T follicular helper cell (primary cell): ENCODE measurements at places on chromosomes 4 and X.

- DNase-seq, result no peak
Measured at GRCh38 chrX:110665223-110666002, 130.2 kb downstream of the CHRDL1 start.

DNA sequence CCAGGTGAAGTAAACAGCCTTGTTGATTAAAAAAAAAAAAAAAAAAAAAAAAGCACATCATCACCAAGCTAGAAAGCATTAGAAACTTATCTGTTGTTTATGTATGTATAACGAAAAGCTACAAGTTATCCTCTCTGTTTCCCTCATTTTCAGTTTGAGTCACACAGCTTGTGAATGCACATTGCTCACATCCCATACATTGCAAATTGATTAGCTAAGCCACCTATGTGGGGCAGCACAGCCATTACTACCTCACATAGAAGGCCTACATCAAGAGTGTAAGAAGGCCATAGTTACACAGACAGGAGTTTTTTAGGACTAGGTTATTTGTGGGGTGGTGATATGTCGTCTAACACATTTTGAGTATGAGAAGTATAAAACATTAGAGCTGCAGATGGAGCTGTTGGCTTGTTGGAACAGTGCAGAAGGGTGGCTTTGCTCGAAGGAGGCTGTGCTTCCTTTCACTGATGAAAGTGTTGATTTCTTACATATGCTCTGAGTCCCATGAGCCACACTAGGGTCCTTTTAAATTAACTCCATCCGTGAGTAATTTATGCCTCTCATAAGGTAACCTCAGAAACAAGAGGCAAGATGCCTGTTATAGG is 431.6 kb downstream of the GABRG1 start:
- no peak for DNase-seq

- DNase-seq, result no peak
Measured at GRCh38 chrX:40446921-40447320, 133.8 kb upstream of the ATP6AP2 start.

DNA sequence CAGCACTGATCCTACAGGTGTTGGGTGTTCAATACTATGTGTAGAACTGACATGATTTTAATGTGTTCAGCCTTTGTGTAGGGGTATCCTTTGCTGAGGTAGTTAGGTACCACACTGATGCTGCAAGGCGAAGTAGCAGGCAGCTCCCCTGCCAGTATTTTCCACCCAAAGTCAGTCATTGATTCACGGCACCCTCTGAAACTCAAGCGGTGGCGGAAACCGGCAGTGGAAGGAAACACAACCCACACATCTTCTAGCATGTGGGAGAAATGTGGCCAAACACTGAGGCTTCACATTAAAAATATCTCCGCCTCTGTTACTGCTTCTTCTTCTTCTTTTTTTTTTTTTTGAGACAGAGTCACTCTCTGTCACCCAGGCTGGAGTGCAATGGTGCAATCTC is 126.3 kb downstream of the AASDH start:
- no peak for DNase-seq

- no peak for DNase-seq
Measured at GRCh38 chr4:97404876-97405523, 738.3 kb downstream of the STPG2 start.

DNA sequence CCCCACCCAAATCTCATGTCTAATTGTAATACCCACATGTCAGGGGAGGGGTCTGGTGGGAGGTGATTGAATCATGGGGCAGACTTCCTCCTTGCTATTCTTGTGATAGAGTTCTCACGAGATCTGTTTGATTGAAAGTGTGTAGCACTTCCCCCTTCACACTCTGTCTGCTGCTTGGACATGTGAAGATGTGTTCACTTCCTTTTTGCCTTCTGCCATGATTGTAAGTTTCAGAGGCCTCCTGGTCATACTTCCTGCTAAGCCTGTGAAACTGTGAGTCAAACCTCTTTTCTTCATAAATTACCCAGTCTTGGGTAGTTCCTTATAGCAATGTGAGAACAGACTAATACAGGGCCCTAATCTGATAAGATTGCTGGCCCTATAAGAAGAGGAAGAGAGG is 1514.8 kb downstream of the RPA4 start:
- no peak for DNase-seq

- DNase-seq, result no peak
Measured at GRCh38 chr4:18439311-18439710, 417.8 kb upstream of the LCORL start.

DNA sequence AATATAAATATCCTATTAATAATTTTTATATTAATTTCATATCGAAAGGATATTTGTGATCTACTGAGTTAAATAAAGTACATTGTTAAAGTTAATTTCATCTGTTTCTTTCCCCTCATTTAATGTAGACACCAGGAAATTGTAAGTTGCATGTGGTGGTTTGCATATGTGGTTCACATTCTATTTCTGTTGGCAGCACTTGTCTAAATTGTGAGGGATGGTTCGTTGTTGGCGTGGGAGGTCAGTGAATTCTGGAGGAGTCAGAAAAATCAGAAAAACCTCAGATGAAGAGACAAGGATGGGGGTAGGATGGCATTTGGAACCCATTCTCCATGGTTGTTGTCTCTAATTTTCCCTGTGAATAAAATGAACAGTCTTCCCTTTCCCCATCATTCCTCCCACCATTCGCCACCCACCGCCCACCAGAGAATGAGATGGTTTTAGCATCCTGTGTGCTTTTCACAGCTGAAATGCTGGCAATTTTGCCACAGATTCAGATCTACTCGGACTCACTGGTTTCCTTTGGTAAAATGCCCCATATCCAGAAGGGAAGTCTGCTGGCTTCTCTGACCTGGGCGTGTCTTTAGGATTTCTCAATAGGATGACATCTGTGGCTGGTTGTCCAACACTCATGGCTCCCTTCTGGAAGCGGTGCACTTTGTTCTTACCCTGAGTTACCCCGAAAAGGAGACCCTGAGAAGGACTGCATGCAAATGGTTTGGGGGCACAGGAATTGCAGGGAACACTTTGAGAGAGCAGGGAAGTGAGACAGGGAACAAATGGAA is 52.3 kb downstream of the LGI2 start:
- no peak for DNase-seq

GRCh38 chr4:10115797-10116568 is 616 bp downstream of the WDR1 start:
- DNase-seq, result peak; percentile 71

GRCh38 chr4:172974586-172974985 is 194.0 kb upstream of the GALNT7 start:
- DNase-seq, result no peak

DNA sequence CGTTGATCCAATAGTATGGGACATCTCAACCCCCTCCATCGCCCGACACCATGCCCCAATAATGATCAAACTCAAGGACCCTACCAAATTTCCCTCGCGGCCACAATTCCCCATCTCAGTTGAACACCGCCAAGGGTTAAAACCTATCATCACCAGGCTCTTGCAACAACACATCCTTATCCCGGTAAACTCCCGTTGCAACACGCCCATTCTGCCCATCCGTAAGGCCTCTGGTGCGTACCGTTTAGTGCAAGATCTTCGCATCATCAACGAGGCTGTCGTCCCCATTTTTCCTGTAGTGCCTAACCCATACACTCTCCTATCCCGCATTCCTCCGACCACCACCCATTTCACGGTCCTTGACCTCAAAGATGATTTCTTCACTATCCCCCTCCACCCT is 960.5 kb downstream of the RPA4 start:
- no peak for DNase-seq

DNA sequence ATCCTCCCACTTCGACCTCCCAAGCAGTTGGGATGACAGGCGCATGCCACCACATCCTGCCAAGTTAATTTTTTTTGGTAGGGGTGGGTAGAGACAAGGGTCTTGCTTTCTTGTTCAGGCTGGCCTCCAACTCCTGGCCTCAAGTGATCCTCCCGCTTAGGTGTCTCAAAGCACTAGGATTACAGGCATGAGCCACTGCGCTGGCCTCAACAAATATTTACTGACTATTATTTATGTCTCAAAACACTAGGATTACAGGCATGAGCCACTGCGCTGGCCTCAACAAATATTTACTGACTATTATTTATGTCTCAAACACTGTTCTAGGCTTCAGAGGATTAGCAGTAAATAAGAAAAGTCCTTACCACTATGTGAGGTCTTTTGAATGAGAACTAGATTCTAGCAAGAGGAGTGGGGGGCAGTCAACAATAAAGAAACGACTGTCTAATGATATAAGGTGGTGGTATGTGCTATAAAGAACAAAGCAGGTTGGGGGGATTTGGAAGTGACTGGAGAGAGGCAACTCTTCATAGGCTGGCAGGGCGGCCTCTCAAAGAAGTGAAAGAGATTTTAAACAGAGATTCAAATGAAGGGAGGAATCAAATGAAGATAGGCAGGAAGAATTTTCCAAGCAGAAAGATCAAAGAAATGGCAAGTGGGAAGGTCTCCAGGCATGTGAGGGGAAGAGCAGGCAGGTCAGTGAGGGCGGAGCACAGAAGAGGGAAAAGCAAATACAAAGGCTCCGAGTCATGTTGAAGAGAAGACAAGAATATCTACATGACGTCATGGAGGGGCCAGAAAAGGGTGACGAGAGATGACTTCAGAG is 12.7 kb upstream of the ACSL1 start:
- DNase-seq, result no peak

DNA sequence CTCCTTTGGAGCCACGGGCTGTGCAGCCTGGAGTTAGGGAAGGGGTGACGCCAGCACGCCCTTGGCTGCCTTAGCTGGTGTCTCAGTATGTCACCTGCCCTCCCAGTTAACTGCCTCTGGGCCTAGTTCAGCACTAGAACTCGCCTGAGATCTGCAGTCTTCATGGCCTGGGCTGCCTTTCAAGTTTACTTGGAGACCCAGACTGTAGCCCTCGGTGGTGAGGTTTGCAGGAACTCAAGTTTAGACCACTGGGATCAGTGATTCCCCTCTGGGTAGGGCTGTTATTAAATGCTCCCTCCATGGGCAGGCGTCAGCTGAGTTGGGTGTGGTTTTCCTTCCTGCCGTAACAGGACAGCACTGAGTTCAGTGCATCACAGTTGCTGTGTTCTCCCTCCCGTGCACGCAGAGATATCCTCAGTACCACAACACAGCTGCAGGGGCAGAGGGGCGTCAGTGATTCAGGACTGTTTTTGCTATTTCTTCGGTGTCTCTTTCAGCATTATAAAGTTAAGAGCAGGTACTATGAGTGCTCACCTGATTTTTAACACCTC is 30.5 kb downstream of the PLAC8 start:
- DNase-seq, result peak; percentile 55

DNA sequence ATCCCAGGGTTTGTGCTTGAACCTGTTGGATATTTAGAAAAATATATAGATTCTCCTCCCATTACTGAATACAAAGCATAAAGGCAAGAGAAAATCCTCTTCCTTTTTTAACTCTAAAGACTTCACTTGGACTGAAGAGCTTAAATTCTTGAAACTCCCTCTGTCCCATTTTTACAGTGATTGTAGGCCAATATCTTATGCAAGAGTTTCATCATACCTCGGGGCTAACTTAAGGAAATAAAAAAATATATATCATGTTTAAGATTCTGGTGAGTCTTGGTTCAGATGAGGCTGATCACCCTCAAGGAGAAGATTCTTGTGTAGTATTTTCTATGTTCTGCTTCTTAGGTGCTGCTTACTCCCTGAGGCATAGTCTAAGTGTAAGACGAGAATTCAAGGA is 1449.6 kb downstream of the C4orf33 start:
- DNase-seq, result no peak

- no peak for DNase-seq
Measured at GRCh38 chr4:139919004-139919403, 235.0 kb downstream of the MAML3 start.

- peak; percentile 2 for DNase-seq
Measured at GRCh38 chr4:89254847-89255246, 52.8 kb downstream of the GPRIN3 start.

GRCh38 chr4:140213749-140214148 is 59.8 kb upstream of the MAML3 start:
- no peak for DNase-seq

DNA sequence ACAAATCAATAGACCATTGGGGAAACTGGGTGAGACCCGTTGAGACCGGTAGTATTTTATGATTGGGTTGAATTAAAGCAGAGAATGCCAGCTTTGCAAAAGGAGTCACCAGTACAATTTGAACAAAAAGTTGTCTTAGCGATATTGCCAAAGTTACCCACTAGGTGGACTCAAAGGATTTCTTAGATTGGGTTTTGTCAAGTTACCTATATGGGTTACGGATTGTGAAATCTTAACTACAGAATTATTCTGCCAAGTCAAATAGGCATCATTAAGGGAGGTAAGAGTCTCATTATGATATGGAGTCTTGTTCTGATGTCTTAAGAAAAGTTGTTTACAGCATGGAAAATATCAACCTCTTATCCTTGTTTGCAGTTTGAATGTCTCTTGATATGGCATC is 15.0 kb upstream of the CT47A1 start:
- no peak for DNase-seq

- DNase-seq, result no peak
Measured at GRCh38 chr4:55297346-55297745, 48.7 kb upstream of the SRD5A3 start.

DNA sequence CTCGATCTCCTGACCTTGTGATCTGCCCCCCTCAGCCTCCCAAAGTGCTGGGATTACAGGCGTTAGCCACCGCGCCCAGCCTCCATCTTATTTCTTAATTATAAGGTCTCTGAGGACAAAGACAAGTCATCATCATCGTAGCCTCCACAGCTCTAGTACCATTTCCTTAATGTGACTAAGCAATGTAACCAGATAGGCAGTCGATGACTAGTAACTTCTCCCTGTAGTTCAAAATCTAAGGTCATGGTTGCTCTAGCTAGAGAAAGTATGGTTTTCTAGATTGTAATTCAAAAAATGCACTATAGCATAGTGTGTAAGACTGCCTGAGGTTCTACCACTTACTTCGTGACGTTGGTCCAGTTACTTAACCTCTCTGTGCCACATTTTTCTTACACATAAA is 6.9 kb downstream of the SLC39A8 start:
- DNase-seq, result no peak

GRCh38 chr4:38911257-38911656 is 43.7 kb downstream of the FAM114A1 start:
- no peak for DNase-seq

DNA sequence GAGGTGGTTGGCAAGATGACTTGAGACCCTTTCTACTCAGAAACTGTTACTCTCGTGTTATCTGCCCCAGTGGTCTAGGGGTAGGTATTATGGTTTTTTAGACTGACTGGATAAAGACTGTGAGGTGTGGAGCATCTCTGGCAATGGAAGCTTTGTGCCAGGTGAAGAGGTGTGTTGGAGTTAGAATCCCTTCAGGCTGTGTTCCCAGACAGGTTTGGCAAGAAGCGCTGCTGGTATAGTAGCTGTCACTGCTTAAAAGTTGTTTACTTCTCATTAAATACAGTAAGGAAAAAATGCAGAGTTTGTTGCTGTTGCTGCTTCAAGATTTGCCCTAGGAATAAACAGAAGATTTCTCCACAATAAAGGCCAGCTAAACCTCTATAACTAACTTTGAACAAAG is 35.3 kb downstream of the AREG start:
- no peak for DNase-seq
